DMS53 (cell line): ENCODE measurements at places on chromosomes 12 and 14.

DNA sequence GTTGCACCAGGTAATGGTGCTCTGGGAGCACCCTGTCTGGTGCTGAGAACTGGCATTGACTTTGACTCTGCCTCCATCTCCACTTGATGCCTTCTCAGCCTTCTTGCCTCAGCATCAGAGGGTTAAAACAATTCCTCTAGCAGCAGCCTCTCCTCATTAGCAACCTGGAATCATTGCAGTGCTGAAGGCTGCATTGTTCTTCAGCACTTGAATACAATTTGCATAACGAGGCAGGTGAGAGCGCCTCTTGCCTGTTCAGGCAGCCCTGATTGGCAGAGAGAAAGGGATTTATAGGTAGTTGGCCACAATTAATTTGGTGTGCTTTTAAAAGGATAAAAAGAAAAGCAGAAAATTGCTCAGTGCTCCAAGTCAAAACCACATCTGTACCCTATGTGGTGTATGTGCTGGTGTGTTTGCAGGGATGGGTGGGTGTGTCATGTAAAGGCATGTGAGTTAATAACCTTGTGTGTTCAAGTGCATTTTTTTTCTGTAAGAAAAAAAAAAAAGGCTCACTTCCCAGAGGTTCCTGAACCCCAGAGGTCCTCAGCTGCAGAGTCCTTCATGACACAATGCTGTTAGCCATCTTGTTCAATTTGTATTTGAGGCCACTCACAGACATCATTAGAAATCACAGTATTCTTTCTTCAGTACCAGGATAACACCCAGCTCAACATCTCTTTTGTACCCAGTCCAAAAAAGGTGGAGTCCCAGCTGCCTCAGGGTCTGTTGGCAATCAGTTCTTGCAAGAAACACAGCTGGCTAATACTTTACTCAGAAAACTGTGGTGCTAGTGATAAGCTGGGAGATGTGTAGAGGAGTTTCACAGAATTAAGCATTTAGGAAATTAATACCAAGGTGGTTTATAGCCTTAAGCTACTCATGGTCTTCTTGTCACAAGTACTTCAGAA, 385.6 kb downstream of the GRIN2B start:
- DNase-seq = no peak

GRCh38 chr12:22334410-22335100, at the start of gene ST8SIA1:
ST8SIA1 (minus strand) TSS chr12:22334707; CDS start chr12:22334232, 475 bp downstream.
- no peak for DNase-seq

- no peak for DNase-seq
Observed at GRCh38 chr12:3157581-3158323, 80.6 kb downstream of the TSPAN9 start.

- DNase-seq = no peak
Observed at GRCh38 chr12:69027411-69027881, 94.5 kb upstream of the CPM start.

DNA sequence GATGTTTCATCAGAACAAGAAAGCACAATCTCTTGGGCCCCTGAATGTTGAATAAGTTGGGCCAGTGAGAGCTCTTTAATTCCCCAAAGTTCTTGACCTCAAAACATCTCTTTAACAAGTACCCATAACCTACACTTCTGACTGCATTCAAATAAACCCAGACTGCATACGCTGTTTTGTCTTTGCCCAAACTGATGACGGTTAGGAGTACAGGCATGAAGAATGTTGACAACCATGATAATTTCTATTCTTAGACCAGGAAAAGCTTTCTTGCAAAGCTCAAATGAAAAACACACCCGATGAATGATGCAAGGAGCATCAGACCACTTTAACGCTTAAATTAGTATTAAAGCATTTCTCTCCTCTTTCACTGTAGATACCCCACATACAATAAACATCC, 11.7 kb upstream of the RAB3IP start:
- DNase-seq = no peak

GRCh38 chr14:73696466-73697400, 17.5 kb downstream of the PNMA1 start:
- DNase-seq = no peak

GRCh38 chr12:18250313-18250916, 10.9 kb upstream of the PIK3C2G start:
- DNase-seq = peak; percentile 94

DNA sequence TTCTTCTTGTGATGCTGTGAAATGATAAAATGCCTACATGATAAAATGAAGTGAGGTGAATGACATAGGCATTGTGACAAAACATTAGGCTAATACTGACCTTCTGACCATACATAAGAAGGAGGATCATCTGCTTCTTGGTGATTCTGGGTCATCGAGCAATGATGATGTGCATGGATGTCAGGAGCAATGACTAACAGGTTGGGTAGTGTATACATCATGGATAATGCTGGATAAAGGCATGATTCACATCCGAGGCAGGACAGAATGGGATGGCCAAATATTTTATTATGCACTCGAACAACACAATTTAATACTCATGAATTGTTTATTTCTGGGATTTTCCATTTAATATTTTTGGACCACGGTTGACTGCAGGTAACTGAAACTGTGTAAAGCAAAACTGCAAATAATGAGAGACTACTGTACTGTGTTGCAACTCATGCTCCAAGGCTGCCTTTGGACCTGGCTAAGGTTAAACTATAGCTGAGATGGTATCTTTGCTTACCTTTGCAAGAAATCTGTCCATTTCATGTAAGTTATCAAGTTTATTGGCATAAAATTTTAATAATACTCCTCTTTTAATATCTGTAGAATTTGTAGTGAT, 7.6 kb upstream of the SLC25A21 start:
- no peak for DNase-seq

DNA sequence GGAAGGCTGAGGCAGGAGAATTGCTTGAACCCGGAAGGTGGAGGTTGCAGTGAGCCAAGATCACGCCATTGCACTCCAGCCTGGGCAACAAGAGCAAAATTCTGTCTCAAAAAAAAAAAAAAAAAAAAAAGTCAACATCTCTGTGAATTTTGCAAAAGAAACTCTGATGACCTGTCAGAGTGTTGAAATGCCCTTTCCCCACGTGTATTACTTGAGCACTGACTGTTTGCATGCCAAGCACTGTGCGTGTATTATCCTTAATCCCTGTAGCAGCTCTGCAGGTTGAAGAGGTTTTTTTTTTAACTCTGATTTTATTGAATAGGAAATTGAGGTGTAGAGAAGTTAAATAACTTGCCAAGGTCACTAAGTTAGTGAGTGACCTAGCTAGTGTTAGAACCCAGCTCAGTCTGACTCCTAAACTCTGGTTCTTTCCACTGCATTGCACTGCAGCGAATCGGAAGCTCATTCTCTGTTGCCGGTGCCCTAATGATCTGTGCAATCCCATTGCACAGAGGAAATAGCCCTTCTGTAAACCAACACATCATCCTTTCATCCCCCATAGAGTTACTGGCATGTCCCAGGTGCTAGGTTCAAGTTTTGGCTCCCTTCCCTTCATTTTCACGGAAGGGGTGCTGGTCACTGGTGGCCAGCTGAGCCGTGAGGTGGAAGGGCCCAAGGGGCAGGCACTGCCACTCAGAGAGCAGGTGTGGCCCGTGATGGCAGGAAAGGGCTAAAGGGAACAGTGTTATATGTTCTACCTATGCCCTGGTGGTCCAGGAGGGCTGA, 122.3 kb downstream of the EML1 start:
- DNase-seq = no peak

GRCh38 chr12:15679151-15679550, 110.0 kb downstream of the EPS8 start:
- no peak for DNase-seq

DNA sequence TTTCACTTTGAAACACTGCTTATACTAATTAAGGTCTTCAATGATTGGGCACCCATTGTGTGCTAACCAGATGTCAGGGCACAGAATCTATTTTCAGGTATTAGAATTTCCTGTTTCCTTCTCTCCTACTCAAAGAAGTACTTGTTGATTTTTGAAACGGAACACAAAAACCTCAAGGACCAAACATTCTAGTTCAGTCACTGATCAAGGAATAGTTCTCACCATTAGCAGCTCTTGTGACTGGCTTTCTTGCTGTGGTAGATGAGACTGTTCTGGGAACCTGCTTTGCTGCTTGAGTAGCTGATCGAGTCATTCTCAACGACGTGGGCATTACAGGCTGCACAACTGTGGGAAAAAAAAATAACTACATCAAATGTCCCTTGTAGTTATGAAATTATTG, 11.0 kb downstream of the DLGAP5 start:
- no peak for DNase-seq

DNA sequence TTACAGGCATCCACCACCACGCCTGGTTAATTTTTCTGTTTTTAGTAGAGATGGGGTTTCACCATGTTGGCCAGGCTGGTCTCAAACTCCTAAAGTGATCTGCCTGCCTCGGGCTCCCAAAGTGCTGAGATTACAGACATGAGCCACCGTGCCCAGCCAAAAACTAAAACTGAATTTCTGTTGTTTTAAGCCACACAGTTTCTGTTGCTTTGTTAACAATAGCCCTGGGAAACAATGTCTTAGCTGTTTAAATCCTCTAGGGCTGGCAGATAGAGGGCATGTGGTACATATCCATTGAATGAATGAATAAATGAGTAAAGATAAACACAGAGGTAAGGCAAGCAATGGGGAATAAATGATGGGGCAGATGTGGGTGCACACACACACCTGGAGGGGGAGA, 8.0 kb upstream of the EIF5 start:
- no peak for DNase-seq

DNA sequence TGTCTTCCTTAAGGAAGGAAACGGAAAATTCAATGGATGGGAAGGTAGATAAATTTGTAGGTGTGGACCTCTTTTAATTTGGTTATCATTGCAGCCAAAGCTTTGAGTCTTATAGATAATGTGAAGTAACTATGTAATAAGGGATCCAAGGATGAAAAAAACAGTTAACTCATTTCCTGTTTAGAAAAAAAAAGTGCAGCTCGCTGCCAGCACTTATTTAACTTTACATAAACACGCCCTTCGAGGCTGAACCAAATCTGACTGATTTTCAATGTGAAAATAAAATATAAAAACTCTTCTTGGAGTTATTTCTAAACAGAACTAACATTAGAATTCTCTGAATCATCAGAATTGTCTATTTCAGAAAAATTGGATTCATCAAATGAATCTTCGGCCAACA, 7.0 kb downstream of the NUBPL start:
- DNase-seq = no peak

DNA sequence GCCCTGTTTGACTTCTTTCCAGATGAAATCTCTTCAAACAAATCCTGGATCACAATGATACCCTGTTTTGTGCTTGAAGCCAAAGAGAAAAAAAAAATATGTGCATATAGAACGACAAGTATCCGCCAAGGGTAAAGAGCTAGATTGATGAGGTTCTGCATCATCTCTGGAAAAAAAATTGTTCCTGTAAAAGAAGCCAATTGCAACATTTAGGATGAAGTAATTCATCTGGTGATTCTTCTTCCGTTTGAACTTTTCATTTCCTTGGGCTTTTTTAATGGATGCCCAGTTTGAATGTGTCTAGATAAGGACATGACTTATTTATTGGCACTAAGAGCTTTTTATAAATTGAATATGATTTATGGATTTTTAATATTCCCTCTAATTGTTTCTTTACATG, 38.1 kb upstream of the NPAS3 start:
- DNase-seq = no peak

DNA sequence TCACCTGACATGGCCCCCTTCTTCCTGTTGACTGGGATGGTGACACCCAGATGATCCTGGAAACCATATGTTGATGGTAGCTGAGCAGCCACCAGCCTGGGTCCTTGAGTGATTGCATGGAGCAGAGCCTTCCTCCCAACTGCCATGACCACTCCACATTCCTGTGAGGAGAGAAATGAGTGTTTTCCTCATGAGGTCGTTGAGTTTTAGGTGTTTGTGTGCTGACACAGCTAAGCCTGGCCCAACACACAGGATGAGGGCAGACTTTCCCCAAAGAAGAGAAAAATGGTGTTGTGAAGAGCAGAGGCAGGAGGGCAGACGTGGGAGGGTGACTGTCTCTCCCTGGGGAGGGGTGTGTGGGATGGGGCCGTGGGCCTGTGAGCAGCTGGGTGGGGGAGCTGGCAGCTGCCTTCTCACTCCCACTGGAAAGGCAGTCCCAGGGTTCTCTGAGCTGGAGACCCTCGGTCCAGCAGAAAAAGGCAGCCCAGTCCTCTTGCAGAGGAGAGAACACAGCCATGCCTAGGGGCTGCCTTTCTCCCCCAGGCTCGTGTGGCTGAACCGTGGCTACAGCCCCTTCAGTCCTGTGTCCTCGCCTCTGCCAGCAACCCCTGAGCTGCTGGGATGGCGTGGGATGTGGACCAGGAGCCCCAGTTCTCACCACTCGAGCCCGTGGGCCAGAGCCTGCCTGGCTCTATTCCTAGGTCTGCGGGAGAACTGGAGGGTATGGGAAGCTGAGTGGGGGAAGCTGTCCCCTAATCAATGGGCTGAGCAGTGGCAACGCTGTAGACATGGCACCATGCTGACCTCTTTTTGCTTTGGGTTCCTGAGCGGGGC, 257.0 kb downstream of the ADGRD1 start:
- DNase-seq = no peak

DNA sequence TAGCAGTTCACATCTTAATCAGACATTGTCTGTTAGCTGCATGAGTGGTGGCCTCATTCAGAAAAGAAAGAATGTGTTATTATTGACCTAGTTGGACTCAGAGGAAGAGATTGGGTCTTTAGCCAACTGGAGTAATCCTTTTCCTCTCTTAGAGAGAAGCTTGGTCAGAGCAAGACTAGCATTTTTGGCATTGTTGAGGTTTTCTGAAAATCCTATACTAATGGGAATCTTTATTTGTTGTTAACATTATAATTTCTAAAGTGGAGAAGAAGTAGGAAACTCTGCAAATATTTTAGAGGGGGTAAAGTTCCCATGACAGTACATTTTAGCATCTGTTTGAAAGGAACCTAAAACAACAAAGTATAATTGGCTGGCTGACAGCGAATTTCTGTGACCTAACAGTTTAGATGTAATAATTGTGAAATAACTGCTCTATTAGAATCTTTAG, 9.7 kb downstream of the TOX4 start:
- no peak for DNase-seq

DNA sequence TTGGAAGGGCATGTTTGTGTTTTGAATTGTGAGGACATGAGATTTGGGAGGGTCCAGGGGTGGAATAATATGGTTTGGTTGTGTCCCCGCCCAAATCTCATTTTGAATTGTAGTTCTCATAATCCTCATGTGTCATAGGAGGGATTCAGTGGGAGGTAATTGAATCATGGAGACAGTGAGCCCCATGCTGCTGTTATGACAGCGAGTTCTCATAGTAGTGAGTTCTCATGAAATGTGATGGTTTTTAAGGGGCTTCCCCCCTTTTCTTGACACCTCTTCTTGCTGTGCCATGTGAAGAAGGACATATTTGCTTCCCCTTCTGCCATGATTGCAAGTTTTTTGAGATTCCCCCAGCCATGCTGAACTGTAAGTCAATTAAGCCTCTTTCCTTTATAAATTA, 260.0 kb downstream of the DUSP6 start:
- no peak for DNase-seq

GRCh38 chr12:106914796-106915634, 40.7 kb upstream of the TMEM263 start:
- no peak for DNase-seq
